ENCODE measurements at places on chromosomes 1 and 21. TPM values are rescaled to one million over a fixed set of nuclear protein-coding genes. Genes with fewer than 3 reads are reported as not detected.
A peak's percentile ranks its signal among the peaks of the same experiment; 100 is the strongest.

GRCh38 chr1:162003061-162003829 is 20.4 kb downstream of the OLFML2B start:
- H3K27me3 ChIP-seq, result no peaks in the 10 kb centered on the region
- H3K4me1 ChIP-seq, result no peaks in the 10 kb centered on the region
- H3K27ac ChIP-seq, result no peak overlapping the region
- no peak overlapping the region for H3K4me3 ChIP-seq
- no peaks in the 10 kb centered on the region for H3K36me3 ChIP-seq
- no peak for DNase-seq

- H3K27ac ChIP-seq, result no peak overlapping the region
- no peak for DNase-seq
- H3K36me3 ChIP-seq, result no peaks in the 10 kb centered on the region
- H3K27me3 ChIP-seq, result no peaks in the 10 kb centered on the region
- H3K4me1 ChIP-seq, result no peaks in the 10 kb centered on the region
- no peak overlapping the region for H3K4me3 ChIP-seq
Observed at GRCh38 chr1:72137656-72138055, 144.7 kb downstream of the NEGR1 start.

- no peak overlapping the region for H3K4me3 ChIP-seq
- DNase-seq, result no peak
- H3K36me3 ChIP-seq, result no peaks in the 10 kb centered on the region
- no peaks in the 10 kb centered on the region for H3K27me3 ChIP-seq
- H3K27ac ChIP-seq, result no peak overlapping the region
- no peaks in the 10 kb centered on the region for H3K4me1 ChIP-seq
Observed at GRCh38 chr1:183363972-183364371, 54.2 kb downstream of the NMNAT2 start.

- H3K36me3 ChIP-seq, result no peaks in the 10 kb centered on the region
- H3K27ac ChIP-seq, result no peak overlapping the region
- peaks cover 27% of the 10 kb centered on the region for H3K4me1 ChIP-seq
Observed at GRCh38 chr1:41640756-41641474, 156.4 kb upstream of the EDN2 start.

DNA sequence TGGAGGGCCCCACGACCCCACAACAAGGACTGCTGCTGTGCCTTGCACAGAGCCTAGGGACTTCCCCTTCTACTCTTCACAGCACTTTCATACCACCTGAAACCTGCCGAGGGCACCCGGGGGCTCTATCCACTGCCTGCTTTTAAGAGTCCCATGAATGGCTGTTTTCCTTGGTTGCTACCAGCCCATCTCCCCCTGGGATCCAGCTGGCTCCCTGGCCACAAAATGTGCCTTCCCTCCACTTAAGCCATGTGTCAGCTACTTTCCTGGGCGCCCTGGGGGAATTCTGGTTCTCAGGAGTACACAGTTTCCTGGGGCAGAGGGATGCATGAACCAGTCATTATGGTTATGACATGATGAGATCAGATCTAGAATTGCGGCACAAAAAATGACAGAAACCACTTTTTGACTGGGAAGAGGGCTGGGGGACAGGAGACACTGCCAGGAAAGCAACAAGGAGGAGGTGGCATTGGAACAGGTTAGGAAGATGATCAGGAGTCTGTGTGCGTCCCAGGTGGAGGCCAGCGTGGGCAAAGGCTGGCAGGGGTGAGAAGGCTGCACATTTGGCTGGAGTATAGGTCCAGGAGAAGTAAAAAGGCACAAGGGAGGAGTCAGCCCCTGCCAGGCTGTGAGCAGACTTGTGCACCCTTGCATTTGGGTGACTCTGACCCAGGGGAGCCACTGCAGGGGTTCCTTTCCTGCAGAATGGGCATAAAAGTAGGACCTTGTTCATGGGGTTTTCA is 3.2 kb upstream of the TNFRSF8 start:
- H3K4me1 ChIP-seq, result no peaks in the 10 kb centered on the region
- H3K27ac ChIP-seq, result no peak overlapping the region
- H3K4me3 ChIP-seq, result no peak overlapping the region
- no peaks in the 10 kb centered on the region for H3K36me3 ChIP-seq
- H3K27me3 ChIP-seq, result no peaks in the 10 kb centered on the region
- DNase-seq, result peak; percentile 43

KCNK1 gene
- total RNA-seq, result not detected

ADCY10 gene
- 0.14 TPM for total RNA-seq

APCS gene
- total RNA-seq, result not detected

All from Karpas-422 (cell line).